HFF-Myc (cell line): ENCODE measurements at places on chromosomes 16 and 17.

GRCh38 chr16:12559714-12560113 is 244.0 kb downstream of the CPPED1 start:
- DNase-seq, result no peak

- no peak for DNase-seq
Measured at GRCh38 chr16:20320178-20320577, 7.1 kb downstream of the GP2 start.

DNA sequence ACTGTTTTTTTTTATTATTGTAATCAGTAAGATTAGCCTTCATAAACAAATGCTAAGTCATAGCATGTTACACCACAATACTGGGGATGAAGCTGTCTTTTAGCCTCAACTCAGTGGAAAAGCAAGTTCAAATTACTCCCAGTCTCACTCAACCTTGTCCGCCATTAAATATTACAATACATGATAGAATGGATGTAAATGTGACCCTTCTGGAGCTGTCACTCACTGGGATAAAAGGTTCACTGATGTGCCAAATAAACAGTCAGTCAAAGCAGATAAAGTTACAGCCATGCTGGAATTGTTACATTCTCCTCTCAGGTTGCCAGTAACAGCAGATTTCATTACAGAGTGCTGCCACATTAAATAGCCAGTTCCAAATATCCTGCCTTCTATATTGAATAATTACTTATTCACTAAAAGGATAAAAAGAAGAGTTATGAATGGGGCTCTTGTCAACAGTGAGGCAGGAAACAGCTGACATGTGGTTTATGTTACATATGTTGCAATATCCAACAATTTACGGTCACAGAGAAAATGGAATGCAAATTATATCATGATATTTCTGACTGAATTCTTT is 53.4 kb downstream of the BRIP1 start:
- no peak for DNase-seq

DNA sequence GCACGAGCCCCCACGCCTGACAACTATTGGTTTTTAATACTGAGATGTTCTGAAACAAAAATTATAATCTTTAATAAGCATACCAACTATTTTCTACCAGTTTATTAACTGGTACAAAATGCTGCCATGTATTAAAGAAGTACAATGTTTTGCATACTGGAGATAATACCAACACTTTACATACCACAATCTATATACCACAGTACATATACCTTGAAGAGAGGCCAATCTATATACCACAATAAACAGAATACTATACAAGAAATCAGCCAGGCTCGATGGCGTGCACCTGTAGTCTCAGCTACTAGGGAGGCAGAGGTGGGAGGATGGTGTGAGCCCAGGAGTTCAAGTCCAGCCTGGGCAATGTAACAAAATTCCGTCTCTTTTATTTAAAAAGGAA is 9.9 kb downstream of the GPATCH8 start:
- DNase-seq, result no peak
